ENCODE measurements at places on chromosomes 13 and 19.

DNA sequence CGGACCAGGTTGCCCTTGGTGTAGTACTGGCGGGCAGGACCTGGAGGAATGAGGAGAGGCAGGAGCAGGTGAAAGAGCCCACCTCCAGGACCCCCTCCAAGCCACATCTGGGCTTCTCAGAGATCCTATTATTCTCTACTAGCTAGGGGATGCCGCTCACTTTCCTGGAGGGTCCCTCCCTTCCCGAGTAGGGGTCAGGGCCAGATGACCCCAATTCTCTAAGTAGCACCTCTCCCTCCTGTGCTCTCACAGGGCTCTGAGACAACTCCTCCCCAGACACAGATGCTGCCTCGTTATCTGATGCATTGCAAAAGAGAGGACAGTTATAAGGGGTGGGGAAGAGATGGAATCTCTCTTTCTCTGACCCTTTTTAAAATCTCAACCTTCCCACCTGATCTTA, 22.9 kb downstream of the GP6 start:
- DNase-seq, result no peak

DNA sequence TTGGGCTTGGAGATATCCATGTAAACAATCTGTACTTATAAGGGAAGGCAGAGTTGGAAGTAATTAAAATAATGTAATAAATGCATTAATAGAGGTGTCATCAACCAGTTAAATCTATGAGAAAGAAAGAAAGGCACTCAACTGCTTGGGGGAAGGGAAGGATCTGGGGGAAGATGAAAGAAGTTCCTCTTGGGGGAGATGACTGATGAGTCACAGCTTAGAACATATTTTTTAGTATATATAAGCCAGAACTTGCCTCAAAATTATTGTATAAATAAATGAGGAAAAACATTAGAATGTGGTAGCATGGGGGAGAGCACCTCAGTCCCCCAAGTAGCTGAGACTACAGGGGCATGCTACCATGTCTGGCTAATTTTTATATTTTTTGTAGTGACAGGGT, 205.8 kb downstream of the GGACT start:
- DNase-seq, result peak; percentile 37

DNA sequence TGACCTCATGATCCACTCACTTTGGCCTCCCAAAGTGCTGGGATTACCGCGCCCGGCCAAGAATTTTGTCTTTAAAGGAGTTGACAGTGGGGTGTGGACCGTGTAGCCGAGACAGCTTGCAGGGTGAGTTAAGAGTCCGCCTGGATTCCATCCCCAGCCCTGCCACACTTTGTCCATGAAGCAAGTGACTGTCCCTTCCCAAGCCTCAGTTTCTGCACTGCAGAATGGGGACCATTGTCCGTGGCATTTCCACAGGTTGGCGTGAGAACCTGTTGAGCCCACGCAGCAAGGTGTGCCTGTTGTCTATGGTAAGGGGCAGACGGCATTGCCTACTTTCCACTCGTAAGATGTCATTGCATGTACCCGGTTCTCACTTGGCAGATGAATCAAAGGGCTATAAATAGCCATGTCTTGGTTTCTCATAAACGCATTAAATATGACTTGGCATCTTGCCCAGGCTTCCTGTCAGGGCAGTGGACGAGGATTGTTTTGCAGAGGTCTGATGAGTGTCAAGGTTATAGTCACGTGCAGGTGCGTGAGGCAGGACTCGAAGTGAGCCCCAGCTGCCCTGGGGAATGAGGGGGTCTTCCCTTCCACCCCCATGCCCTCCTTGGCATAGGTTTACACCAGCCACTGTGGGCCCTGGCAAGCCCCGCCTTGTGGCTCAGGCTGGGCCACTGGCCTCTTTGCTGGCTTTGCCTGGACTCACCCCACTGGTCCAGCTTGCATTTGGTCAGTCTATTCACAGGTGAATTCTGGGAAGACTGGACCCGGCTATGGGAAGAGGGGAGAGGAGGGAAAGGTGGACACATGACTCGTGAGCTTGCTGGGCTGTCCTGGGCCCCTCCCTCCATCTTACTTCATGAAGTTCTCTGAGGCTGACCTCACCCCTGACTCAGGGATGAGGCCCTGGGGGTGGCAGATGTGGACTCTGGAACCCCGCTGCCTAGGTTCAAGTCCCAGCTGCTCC, 14.6 kb downstream of the FAM187B start:
- peak; percentile 98 for DNase-seq

- DNase-seq, result no peak
Measured at GRCh38 chr13:36151591-36151990, 20.4 kb upstream of the DCLK1 start.
